ENCODE measurements at places on chromosomes 7 and 10. TPM values are rescaled to one million over a fixed set of nuclear protein-coding genes. Genes with fewer than 3 reads are reported as not detected.

CCDC7 gene
- 15.2 TPM for total RNA-seq

STOX1 gene
- total RNA-seq: 0.60 TPM

VPS37D gene
- 0.40 TPM for total RNA-seq

GIMAP7 gene
- 169 TPM for total RNA-seq

IL6 gene
- total RNA-seq: 0.53 TPM

NRCAM gene
- not detected for total RNA-seq

ADRB1 gene
- 0.20 TPM for total RNA-seq

SLC26A3 gene
- total RNA-seq: not detected

RASSF4 gene
- total RNA-seq: 1.2 TPM

UROS gene
- 38.3 TPM for total RNA-seq

GLI3 gene
- not detected for total RNA-seq

GHRHR gene
- total RNA-seq: not detected

RBP3 gene
- not detected for total RNA-seq

CCL26 gene
- not detected for total RNA-seq

CYP2C19 gene
- 0.13 TPM for total RNA-seq

ADCY1 gene
- total RNA-seq: 3.9 TPM

OR6B1 gene
- not detected for total RNA-seq

HPSE2 gene
- not detected for total RNA-seq

WDR86 gene
- 1.1 TPM for total RNA-seq

JAKMIP3 gene
- 0.83 TPM for total RNA-seq

UCN3 gene
- total RNA-seq: not detected

PDSS1 gene
- 10.7 TPM for total RNA-seq

CALML5 gene
- not detected for total RNA-seq

DNAJC12 gene
- total RNA-seq: 6.1 TPM

SFTPA1 gene
- not detected for total RNA-seq

PRPS1L1 gene
- total RNA-seq: not detected

RARRES2 gene
- not detected for total RNA-seq

SPDYE18 gene
- total RNA-seq: 1.4 TPM

All from activated CD4-positive, alpha-beta memory T cell treated with anti-CD3 and anti-CD28 coated beads, Interleukin-2, amount 10 ng/mL, durations not matched to agents 7 days and 5 days (primary cell).